ENCODE measurements at places on chromosomes 4 and X. TPM values are rescaled to one million over a fixed set of nuclear protein-coding genes. Genes with fewer than 3 reads are reported as not detected.
A peak's percentile ranks its signal among the peaks of the same experiment; 100 is the strongest.

The AMOT gene
- total RNA-seq, result 0.80 TPM

The RASGEF1B gene
- 1.1 TPM for total RNA-seq

The BMPR1B gene
- total RNA-seq, result 1.7 TPM

The WFS1 gene
- 19.3 TPM for total RNA-seq

The CDS1 gene
- 1.6 TPM for total RNA-seq

The PHKA2 gene
- 7.2 TPM for total RNA-seq

The ERVMER34-1 gene
- not detected for total RNA-seq

The ARR3 gene
- not detected for total RNA-seq

The RHOXF2 gene
- not detected for total RNA-seq

The NEUROG2 gene
- total RNA-seq, result 0.06 TPM

- DNase-seq, result no peak
Measured at GRCh38 chr4:156884183-156884582, 87.4 kb downstream of the PDGFC start.

DNA sequence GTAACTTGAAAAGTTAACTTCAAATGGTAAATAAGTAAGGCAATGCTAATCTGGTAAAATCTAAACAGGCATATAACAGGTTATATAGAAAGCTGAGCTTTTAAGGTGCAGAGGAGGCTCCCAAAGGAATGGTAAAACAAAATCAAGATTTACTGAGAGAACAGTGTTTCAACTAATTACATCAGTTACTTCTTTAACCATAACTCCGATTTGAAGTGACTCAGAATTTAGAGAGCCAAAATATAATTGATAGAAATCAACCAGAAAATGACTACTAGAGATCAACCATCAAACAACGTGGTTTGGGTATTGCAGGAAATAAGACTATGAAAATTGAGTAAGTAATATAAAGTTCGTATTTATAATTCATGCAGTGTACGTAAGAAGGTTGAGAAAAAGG lies 6.9 kb downstream of the G3BP2 start:
- no peak for DNase-seq

- no peak for DNase-seq
Measured at GRCh38 chrX:126489116-126489695, 63.4 kb downstream of the DCAF12L1 start.

- no peak for DNase-seq
Measured at GRCh38 chr4:76892001-76892400, 5.9 kb downstream of the SOWAHB start.

DNA sequence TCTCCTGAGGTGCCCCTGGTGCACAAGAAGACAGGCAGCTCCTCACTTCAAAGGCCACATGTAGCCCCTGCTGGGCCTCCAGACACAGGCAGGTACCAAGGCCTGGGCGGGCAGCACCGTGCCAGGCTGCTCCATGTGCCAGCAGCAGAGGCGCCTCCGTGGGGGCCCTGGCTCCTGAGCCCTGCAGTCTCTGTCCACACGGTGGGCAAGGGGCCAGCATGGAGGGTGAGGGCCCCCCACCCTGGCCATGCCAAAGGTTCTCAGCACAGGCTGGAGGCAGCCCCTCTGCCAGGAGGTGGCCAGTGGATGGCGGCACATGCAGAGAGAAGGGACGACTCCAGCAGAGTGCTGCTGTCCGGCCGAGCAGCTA lies 72.6 kb downstream of the FAM53A start:
- DNase-seq, result no peak

GRCh38 chr4:24688453-24688852 lies 104.1 kb upstream of the DHX15 start:
- DNase-seq, result no peak

- DNase-seq, result no peak
Measured at GRCh38 chr4:42492962-42493361, 95.7 kb downstream of the SHISA3 start.

- no peak for DNase-seq
Measured at GRCh38 chr4:73034896-73035295, 34.6 kb downstream of the COX18 start.

GRCh38 chr4:10119278-10119677 lies 2.7 kb upstream of the WDR1 start:
- no peak for DNase-seq

GRCh38 chrX:102154218-102154860 lies 1.4 kb downstream of the BEX5 start:
- DNase-seq, result peak; percentile 21

GRCh38 chr4:6939761-6940743 lies 30.4 kb downstream of the TBC1D14 start:
- no peak for DNase-seq

GRCh38 chrX:70289793-70290770 lies at the start of the genes KIF4A and PDZD11:
TSS of gene KIF4A (plus strand) at chrX:70290104. CDS start at chrX:70290459, 355 bp downstream.
TSS of gene PDZD11 (minus strand) at chrX:70289927. CDS start at chrX:70289341, 586 bp downstream.
- DNase-seq, result peak; percentile 90

- DNase-seq, result peak; percentile 79
Measured at GRCh38 chr4:140095694-140096482, 58.1 kb downstream of the MAML3 start.
